Endothelial cell of umbilical vein (primary cell): ENCODE measurements at places on chromosomes 7 and 10.

DNA sequence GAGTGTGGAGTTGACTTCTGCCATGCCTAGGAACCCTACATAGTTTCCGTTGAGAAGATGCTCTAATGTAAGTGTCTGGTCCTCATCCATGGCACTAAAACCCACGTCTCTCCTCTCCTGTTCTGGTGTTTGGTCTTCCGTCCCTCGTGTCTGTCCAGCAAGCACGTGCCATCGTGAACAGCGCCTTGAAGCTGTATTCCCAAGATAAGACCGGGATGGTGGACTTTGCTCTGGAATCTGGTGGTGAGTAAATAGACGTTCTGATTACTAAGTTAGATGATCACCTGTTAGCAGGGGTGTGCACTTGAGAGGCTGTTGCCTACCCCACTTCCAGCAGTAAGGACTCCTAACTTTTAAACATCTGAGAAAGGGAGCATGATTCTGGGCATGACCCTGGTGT is 15.1 kb upstream of the GET4 start:
- no peak for DNase-seq

GRCh38 chr7:71842381-71842780 is 569.8 kb downstream of the CALN1 start:
- no peak for DNase-seq

DNA sequence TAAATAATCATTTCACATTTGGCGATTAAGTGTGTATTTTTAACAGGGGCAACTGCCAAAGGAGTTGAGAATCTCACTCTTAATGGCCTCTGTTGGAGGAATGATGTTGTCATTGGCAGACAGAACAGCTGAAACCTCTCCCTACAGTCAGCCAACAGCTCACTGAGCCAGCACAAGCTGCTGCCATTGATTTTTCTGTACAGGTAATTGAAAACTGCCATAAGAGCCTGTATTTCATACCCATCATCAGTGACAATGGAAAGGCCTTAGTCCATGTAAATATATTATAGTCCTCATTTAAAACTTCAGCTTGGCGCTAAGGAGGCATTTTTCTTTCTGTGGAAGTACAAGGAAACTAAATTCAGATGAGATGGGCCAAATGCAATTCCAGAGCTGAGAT is 28.1 kb upstream of the PTN start:
- no peak for DNase-seq

DNA sequence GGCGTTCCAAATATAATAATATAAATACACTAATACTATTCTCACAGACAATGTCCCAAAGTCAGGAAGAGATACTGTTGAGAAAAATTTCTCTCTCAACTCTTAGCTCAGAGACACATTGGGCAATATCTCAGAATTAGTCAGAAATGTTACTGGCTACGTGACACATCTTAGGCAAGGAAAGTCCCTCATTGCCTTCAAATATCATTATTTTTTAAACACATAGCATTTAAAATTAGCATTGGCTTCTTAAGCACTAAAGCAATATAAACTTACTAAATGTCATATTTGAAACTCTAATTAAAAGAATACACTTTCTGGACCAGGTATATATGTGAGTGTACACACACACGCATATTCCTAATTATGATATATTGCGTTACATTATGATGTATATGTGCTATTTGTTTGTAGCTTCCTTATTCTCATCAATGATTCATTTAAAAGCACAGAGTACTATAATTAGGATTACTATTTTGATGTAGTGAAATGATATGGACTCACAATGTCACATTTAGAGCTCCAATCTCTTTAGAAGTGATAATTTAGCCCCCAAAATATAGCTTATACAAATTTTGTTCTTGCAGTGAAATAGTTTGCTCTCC is 255.8 kb downstream of the TWIST1 start:
- DNase-seq, result no peak

DNA sequence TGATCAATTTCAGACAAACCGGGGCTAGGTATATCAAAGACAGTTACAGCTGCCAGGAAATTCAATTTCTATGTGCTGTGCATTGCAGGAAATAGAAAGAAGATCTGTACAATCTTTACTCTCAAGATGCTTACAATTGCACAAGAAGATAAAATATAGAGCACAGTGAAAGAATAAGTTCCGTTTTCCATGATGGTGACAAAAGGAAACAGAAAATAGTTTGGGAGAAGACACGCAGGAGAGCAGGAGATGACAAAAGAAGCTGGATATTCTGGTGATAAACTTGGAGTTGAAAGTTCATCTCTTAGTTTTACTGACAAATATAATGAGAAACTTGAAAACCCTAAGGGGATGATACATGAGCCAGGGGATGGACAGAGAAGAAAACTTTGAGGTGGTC is 646.0 kb downstream of the PARD3 start:
- DNase-seq, result no peak

DNA sequence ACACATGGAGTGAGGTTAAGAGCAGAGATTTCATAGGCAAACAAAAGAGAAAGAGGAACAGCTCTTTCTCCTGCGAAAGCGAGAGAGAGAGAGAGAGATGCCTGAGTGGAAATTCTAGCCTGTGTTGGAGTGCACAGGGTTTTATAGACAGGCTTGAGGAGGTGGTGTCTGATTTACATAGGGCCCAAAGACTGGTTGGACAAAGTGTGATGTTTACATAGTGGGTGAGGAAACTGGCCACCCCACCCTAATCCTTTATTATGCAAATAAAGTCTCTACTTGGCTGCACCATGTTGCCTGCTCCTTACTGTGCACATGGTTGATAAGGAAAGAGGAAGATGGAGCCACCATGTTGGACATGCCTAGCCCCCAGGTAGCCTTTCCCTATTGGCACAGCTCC is 967.8 kb upstream of the SORCS1 start:
- no peak for DNase-seq
